ENCODE measurements at places on chromosomes 4 and X. TPM values are rescaled to one million over a fixed set of nuclear protein-coding genes. Genes with fewer than 3 reads are reported as not detected.

The PLXNA3 gene
- 7.1 TPM for total RNA-seq

The RAB28 gene
- total RNA-seq = 10.8 TPM

The CPZ gene
- not detected for total RNA-seq

The ATRX gene
- total RNA-seq = 46.0 TPM

The ENPEP gene
- total RNA-seq = 1.3 TPM

The INTS12 gene
- 18.9 TPM for total RNA-seq

The RNF150 gene
- total RNA-seq = 0.40 TPM

The XPNPEP2 gene
- not detected for total RNA-seq

The ZDHHC15 gene
- not detected for total RNA-seq

The GAGE13 gene
- total RNA-seq = not detected

The CFAP47 gene
- 0.15 TPM for total RNA-seq

The HPSE gene
- total RNA-seq = 4.8 TPM

The TMPRSS11D gene
- not detected for total RNA-seq

The RAB41 gene
- not detected for total RNA-seq

The CXCL11 gene
- total RNA-seq = not detected

The TMEM175 gene
- 8.1 TPM for total RNA-seq

The RAB40AL gene
- 0.52 TPM for total RNA-seq

The IL2RG gene
- not detected for total RNA-seq

The FAM9C gene
- total RNA-seq = not detected

The SHROOM2 gene
- 0.17 TPM for total RNA-seq

The PDGFRA gene
- total RNA-seq = 0.05 TPM

The FGG gene
- 5.6 TPM for total RNA-seq

The DGKK gene
- total RNA-seq = not detected

The MYOZ2 gene
- total RNA-seq = not detected

The PNMA6A gene
- total RNA-seq = 2.9 TPM

The SUPT20HL1 gene
- total RNA-seq = not detected

The FAM50A gene
- total RNA-seq = 67.5 TPM

The SOX3 gene
- total RNA-seq = not detected

The ADH1B gene
- total RNA-seq = not detected

The TCEAL6 gene
- not detected for total RNA-seq

The GAB3 gene
- 0.20 TPM for total RNA-seq

The USP17L26 gene
- total RNA-seq = not detected

The AREG gene
- total RNA-seq = 6.8 TPM

The MTTP gene
- 0.05 TPM for total RNA-seq

The CBLL2 gene
- total RNA-seq = not detected

The SLC49A3 gene
- total RNA-seq = not detected

The ETDA gene
- total RNA-seq = not detected

The C4orf36 gene
- total RNA-seq = 0.20 TPM

The PCDH7 gene
- total RNA-seq = 5.7 TPM

The KDR gene
- total RNA-seq = 0.10 TPM

The SULT1B1 gene
- not detected for total RNA-seq

The USP51 gene
- 0.67 TPM for total RNA-seq

The RHOXF2B gene
- total RNA-seq = not detected

The CCNB3 gene
- 0.54 TPM for total RNA-seq

The RASL11B gene
- 0.20 TPM for total RNA-seq

The TMEM31 gene
- not detected for total RNA-seq

The IL2 gene
- not detected for total RNA-seq

The NAT8L gene
- 7.1 TPM for total RNA-seq

The DIPK2B gene
- total RNA-seq = not detected

The SMIM10L2A gene
- 3.3 TPM for total RNA-seq

The ODAM gene
- total RNA-seq = not detected

The RAB33A gene
- not detected for total RNA-seq

The PHOX2B gene
- total RNA-seq = not detected

The PCDH18 gene
- 0.46 TPM for total RNA-seq

The FABP2 gene
- not detected for total RNA-seq

The BBS12 gene
- total RNA-seq = 3.8 TPM

The DCAF12L1 gene
- total RNA-seq = not detected

The ARMCX1 gene
- total RNA-seq = 0.05 TPM

The F9 gene
- total RNA-seq = not detected

The JADE3 gene
- total RNA-seq = 9.6 TPM
